HepG2 (cell line): ENCODE measurements at places on chromosomes 7 and 10. TPM values are rescaled to one million over a fixed set of nuclear protein-coding genes. Genes with fewer than 3 reads are reported as not detected.

DNA sequence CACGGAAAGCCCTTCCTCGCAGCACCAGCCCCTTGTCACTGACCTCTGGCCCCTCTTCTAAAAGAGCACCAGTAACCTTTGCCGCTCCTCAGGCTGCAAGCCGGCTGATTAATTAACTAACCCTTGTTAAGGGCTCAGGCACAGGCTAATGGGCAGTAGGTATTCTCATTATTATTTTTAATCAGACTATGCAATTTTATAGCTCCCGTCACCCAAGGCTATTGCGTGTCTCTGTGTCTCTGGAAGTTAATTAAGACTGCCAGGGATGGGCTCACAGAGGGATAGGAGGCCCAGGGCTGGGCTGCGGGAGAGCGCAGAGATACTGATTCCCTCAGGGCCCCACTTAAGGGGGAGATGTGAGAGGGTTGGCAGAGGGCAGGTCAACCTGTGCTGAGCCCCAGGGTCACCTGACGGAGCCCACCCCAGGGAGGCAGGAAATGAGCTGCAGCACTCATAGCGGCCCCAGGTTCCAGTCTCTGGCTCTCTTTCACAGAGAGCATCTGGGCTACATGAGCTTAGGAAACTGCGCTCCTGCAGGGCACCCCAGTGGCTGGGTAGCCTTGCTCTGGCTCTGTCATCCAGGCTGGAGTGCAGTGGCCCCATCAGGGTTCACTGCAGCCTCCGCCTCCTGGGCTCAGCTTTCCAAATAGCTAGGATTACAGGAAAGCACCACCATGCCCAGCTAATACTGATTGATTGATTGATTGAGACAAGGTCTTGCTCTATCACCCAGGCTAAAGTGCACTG, 92.2 kb upstream of the LRRC4 start:
- no peak for DNase-seq

GRCh38 chr10:99369551-99369950, 40.4 kb downstream of the CNNM1 start:
- no peak for DNase-seq

Gene MYL7
- total RNA-seq = 1.7 and 1.8 TPM in 2 replicates

- DNase-seq = no peak
These were observed 1257.8 kb upstream of the SORCS1 start for GRCh38 chr10:108422286-108422685.
